Activated naive CD8-positive, alpha-beta T cell treated with anti-CD3 and anti-CD28 coated beads, Interleukin-2, amount 50 U/mL, for 24 hours (primary cell): ENCODE measurements at places on chromosomes 3 and 15.

DNA sequence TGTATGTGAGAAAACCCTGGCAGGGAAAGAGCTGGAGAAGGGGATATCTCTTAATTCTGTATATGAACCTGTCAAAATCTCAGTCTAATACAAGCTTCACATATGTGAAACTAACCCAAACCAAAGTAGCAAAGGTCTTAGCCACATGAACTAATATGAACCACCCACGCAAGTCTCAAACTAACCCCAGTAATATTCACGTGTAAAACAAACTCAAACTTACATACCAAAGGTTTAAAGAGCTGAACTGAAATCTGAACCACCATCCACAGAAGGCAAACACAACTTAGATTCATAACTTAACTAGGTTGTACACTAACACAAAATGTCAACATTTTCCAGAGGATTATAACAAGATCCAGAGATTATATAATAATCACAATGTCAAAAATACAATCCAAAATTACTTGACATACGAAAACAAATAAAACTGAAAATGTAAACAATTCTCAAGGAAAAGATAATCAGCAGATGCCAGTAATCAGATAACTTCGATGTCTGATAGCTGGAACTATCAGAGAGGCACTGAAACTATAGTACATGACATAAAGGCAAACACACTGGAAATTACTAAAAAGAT, 64.1 kb downstream of the VPS13C start:
- peaks cover 46% of the 10 kb centered on the region for H3K36me3 ChIP-seq
- H3K4me3 ChIP-seq, result no peak overlapping the region
- DNase-seq, result no peak
- no peak overlapping the region for H3K27ac ChIP-seq
- no peaks in the 10 kb centered on the region for H3K27me3 ChIP-seq

- DNase-seq, result no peak
- peaks cover 23% of the 10 kb centered on the region for H3K36me3 ChIP-seq
- peaks cover 11% of the 10 kb centered on the region for H3K4me1 ChIP-seq
- no peak overlapping the region for H3K4me3 ChIP-seq
- no peak overlapping the region for H3K27ac ChIP-seq
- H3K27me3 ChIP-seq, result no peaks in the 10 kb centered on the region
Measured at GRCh38 chr3:156711113-156711512, 36.7 kb downstream of the TIPARP start.

- no peak overlapping the region for H3K27ac ChIP-seq
- H3K4me3 ChIP-seq, result no peak overlapping the region
- no peak for DNase-seq
- peaks cover 12% of the 10 kb centered on the region for H3K27me3 ChIP-seq
- H3K4me1 ChIP-seq, result peaks cover 2% of the 10 kb centered on the region
Measured at GRCh38 chr15:92638291-92638708, 17.3 kb downstream of the FAM174B start.

GRCh38 chr15:66763186-66764071, 61.4 kb downstream of the SMAD6 start:
- H3K36me3 ChIP-seq, result no peaks in the 10 kb centered on the region
- no peak for DNase-seq
- no peak overlapping the region for H3K4me3 ChIP-seq
- H3K27me3 ChIP-seq, result peaks cover 41% of the 10 kb centered on the region

DNA sequence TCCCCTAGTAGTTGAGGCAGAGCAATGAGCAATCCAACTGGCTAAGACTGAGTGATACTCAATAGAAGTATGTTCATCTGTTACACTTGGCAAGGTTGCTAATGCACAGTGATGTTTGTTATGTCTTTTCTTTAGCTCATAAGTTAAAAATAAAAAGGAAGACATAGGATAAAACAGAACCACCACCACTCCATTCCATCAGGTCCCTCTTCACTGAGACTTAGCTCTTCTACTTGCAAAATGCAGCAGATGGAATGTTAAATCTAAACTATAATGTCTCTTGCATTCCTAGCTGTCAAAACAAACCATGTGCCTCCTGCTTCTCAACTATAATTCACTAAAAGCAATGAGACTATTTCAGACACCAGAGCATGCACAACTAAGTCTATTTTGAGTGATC, 265.6 kb upstream of the UBE2E2 start:
- no peak overlapping the region for H3K4me3 ChIP-seq
- no peaks in the 10 kb centered on the region for H3K36me3 ChIP-seq
- H3K27ac ChIP-seq, result no peak overlapping the region
- no peaks in the 10 kb centered on the region for H3K4me1 ChIP-seq
- no peak for DNase-seq
- no peaks in the 10 kb centered on the region for H3K27me3 ChIP-seq

- H3K27ac ChIP-seq, result no peak overlapping the region
- H3K36me3 ChIP-seq, result no peaks in the 10 kb centered on the region
- DNase-seq, result no peak
- H3K27me3 ChIP-seq, result peaks cover 7% of the 10 kb centered on the region
Measured at GRCh38 chr3:53484984-53485383, 9.4 kb upstream of the CACNA1D start.

DNA sequence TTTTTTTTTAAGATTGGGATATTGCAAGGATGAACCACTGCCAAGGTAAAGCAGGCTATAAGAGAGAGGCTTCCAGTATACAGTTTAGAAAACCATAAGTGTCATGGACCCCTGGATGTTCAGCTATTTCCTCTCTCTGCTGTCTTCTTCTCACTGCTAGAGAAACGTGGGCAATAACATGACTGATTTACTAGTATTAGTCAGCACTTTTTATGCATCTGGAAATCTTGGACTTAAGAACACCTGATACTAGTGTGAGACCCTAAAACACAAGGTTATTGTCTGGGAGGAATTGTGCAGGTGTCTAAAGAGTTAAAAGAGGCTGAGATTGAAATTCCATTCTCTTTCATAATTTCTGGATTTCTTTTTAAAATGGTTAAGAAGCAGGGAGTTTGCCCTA, 460.6 kb upstream of the MCTP2 start:
- no peak overlapping the region for H3K27ac ChIP-seq
- H3K4me3 ChIP-seq, result no peak overlapping the region
- H3K36me3 ChIP-seq, result no peaks in the 10 kb centered on the region
- no peaks in the 10 kb centered on the region for H3K4me1 ChIP-seq

DNA sequence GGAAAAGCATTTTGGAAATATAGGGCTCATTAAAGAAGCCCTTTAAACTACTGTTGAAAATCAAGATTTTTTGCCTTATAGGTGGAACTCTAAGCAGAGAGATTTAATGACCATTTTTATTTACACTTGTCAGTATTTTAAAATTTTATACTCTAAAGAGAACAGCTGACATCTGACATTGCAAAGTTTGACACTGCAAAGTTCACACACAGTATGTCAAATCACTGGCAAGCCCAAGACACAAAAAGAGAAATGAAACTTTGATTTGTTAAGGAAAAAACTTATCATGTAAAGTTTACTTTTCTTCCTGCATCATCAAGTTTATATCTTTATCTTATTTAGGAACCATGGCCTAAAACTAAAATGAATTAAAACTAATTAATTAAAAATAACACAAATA, 40.2 kb downstream of the DPH6 start:
- no peaks in the 10 kb centered on the region for H3K36me3 ChIP-seq
- H3K27me3 ChIP-seq, result no peaks in the 10 kb centered on the region
- DNase-seq, result no peak
- no peak overlapping the region for H3K27ac ChIP-seq
- H3K4me1 ChIP-seq, result no peaks in the 10 kb centered on the region

DNA sequence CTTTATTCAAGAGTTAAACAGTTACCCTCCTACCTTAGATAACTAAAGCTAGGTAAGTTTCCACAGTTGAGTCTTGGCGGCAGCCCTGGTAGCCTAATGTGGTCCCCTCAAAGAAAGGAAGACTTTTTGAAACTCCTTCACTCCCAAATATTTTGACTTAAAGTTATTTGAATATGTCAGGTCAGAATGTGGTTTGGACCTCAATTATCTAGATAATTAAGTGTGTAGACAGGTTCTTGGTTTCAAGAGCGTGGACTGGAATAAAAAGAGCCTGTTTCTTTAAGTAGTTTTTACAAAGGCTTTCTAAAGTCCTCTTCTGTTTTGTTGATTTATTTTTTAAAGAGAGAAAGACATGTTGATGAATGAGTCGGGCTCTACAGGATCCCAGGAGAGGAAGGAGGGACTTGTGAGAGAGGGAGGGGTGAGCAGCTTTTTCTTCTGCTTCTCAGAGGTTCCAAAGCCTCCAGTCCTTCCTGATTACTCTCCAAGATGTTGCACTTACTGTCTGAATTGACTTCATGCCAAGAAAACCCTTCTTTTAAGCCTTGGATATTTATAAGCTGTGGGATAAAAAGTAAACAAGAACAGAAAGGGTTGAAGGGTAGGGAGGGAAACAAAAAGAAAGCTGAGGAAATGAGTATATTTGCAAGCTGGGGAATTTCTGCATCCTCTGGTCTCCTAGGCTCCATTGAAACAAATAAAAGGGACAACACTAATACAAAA, 457.4 kb downstream of the IGSF11 start:
- DNase-seq, result no peak
- no peaks in the 10 kb centered on the region for H3K4me1 ChIP-seq
- H3K27ac ChIP-seq, result no peak overlapping the region
- H3K4me3 ChIP-seq, result no peak overlapping the region

- no peaks in the 10 kb centered on the region for H3K36me3 ChIP-seq
- H3K27me3 ChIP-seq, result peaks cover 4% of the 10 kb centered on the region
- no peak overlapping the region for H3K27ac ChIP-seq
Measured at GRCh38 chr3:157046520-157046919, 113.4 kb downstream of the CCNL1 start.

GRCh38 chr15:45456212-45457106, 66.1 kb downstream of the SLC30A4 start:
- DNase-seq, result peak; percentile 68
- peak overlapping the region; percentile 89 for H3K27ac ChIP-seq
- peaks cover 51% of the 10 kb centered on the region for H3K4me1 ChIP-seq
- H3K4me3 ChIP-seq, result peak overlapping the region; percentile 24

GRCh38 chr3:54028372-54028771, 94.0 kb upstream of the CACNA2D3 start:
- no peak overlapping the region for H3K4me3 ChIP-seq
- no peaks in the 10 kb centered on the region for H3K36me3 ChIP-seq
- no peak for DNase-seq

DNA sequence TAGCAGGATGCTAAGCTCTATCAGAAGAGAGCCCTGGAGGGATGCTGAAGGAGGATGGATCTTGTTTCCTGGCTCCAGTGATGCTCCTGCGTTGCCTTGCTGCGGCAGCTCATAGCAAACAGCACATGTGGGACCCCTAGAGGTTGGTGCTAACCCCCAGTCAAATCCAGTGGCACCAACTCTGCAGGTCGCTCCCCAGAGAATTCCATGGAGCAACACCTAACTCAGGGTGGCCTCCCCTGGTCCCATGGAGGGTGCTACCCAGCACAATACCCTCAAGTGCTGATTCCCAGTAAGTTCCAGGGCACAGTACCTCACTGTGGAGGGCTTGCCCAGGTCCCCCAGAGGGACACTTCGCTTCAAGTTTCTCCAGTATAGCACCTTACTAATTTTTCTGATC, 231.2 kb downstream of the NEK10 start:
- no peak for DNase-seq
- no peaks in the 10 kb centered on the region for H3K36me3 ChIP-seq
- no peaks in the 10 kb centered on the region for H3K4me1 ChIP-seq
- no peak overlapping the region for H3K27ac ChIP-seq
- no peak overlapping the region for H3K4me3 ChIP-seq
- no peaks in the 10 kb centered on the region for H3K27me3 ChIP-seq

GRCh38 chr3:188764609-188765008, 407.2 kb upstream of the TPRG1 start:
- no peak for DNase-seq
- no peak overlapping the region for H3K27ac ChIP-seq
- no peaks in the 10 kb centered on the region for H3K4me1 ChIP-seq
- no peaks in the 10 kb centered on the region for H3K27me3 ChIP-seq
- H3K4me3 ChIP-seq, result no peak overlapping the region

DNA sequence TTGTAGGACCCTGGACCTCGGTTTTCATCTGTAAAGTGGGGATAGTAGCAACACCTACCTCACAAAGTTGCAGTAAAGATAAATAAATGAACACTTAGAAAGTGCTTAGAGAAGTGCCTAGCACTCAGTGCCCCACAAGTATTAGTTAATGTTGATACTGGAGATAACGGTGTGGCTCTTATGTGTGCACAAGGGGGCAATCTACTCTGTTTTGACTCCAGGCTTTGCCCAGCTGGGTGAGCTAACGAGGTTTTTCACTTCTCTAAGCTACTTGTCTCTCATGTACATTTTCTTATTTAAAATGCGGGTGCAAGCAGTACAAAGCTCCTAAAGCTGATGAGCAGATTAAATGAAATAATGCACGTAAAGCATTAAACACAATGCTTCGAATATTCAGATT, 193.5 kb upstream of the ICE2 start:
- H3K27ac ChIP-seq, result no peak overlapping the region
- H3K36me3 ChIP-seq, result no peaks in the 10 kb centered on the region
- peaks cover 25% of the 10 kb centered on the region for H3K4me1 ChIP-seq
- no peak for DNase-seq
- H3K4me3 ChIP-seq, result no peak overlapping the region

GRCh38 chr3:14133876-14134275, 9.0 kb downstream of the TMEM43 start:
- H3K4me1 ChIP-seq, result no peaks in the 10 kb centered on the region
- no peaks in the 10 kb centered on the region for H3K27me3 ChIP-seq
- DNase-seq, result no peak
- H3K27ac ChIP-seq, result no peak overlapping the region
- no peak overlapping the region for H3K4me3 ChIP-seq

DNA sequence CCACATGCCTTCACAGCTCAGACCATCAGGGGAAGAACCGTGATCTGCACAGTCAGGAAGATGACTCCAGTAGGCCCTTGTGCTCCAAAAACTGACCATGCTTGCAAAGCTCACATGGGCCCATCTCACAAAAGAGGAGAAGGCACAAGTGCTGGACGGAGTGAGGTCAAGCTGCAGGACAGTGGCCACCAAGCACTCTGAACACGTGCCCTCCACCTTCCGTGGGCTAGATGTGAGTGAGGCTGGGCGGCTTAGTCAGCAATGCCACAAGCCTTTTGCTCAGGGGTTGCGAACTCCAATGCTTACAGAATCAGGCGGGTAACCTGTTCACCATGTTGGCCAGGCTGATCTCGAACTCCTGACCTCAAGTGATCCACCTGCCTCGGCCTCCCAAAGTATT, 70.9 kb downstream of the SCN5A start:
- H3K4me3 ChIP-seq, result no peak overlapping the region
- no peak overlapping the region for H3K27ac ChIP-seq
- no peaks in the 10 kb centered on the region for H3K36me3 ChIP-seq
- no peaks in the 10 kb centered on the region for H3K27me3 ChIP-seq

GRCh38 chr3:114709102-114709501, 415.3 kb downstream of the TIGIT start:
- no peak for DNase-seq
- no peaks in the 10 kb centered on the region for H3K27me3 ChIP-seq
- H3K4me1 ChIP-seq, result peaks cover 37% of the 10 kb centered on the region
